ENCODE measurements at places on chromosomes 2 and 18.
A peak's percentile ranks its signal among the peaks of the same experiment; 100 is the strongest.

- DNase-seq: no peak
Measured at GRCh38 chr2:82007071-82007664, 1702.6 kb upstream of the LRRTM1 start.

GRCh38 chr2:43152741-43153647 is 73.4 kb downstream of the ZFP36L2 start:
- DNase-seq: no peak

DNA sequence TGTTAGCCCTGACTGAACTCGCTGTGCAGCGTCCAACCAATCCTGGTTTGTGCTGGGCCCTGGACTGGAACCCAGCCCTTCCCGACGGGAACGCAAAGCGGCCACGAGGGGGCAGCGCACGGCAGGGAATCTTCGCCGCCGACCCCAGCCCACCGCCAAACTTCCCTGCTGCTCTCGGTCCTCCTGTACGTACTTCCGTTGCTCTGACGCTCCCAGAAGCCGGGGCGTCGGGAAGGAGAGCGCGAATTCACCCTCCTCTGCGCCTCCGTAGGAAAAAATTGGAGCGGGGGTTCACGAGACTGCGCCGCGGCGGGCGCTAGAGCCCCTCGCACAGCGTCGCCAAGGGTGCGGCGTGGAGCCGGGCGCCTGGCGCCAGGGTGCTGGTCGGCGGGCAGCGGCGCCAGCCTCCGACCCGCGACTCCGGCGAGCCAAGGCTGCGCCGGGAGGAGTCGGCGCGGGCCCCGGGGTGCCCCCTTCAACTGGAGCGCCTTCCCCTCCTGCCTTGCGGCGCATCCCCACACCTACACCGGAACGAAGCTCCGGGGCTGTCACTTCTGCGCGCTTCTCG is 873 bp upstream of the SH3RF3 start:
- DNase-seq: peak; percentile 78

GRCh38 chr2:73971722-73972121 is 13.0 kb upstream of the TET3 start:
- no peak for DNase-seq

DNA sequence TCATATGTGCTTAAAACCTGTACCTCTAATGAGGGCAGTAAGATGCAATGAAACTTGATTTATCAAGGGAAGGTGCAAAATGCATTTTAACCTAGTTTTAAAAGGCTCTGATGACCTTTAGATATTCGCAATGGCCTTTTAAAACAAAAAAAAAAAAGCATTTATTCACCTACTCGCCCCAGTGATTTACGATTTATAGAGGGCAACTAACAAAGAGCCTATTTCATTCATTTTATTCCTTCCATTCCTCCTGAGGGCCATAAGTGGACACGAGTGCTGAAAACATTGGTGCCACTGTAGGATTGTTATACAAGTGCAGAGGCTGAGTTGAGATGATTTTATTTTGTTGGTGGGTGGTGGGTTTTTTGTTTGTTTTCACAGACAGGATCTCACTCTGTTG is 48.1 kb downstream of the RNF152 start:
- no peak for DNase-seq

- DNase-seq: no peak
Measured at GRCh38 chr18:57747809-57748680, 55.1 kb downstream of the ATP8B1 start.

DNA sequence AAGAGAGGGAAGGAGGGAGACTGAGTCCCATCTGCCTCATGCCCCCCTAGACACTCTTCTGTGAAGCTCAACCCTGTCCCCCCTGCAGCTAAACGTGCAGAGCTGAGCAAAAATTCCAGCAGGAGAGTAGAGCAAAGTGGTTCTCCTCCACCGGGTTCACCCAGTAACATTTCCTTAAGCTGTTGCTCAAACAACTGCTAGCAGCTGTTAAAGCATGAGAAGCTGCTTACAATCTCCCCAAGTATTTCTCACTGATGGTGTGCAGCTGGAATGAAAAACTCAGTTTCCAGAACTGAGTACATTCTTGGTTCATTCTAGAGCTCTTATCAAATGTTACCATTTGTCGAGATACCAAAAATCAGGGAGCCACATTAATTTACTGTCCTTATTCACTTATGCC is 92.3 kb downstream of the STK39 start:
- DNase-seq: no peak

GRCh38 chr18:29737620-29738019 is 1304.9 kb downstream of the DSC3 start:
- no peak for DNase-seq

- no peak for DNase-seq
Measured at GRCh38 chr2:220396287-220396686, 768.9 kb downstream of the SLC4A3 start.

GRCh38 chr2:74593826-74594772 is 39.6 kb downstream of the DOK1 start:
- no peak for DNase-seq

GRCh38 chr2:98907966-98908905 is 27.8 kb downstream of the CRACDL start:
- DNase-seq: no peak

GRCh38 chr2:229392196-229392595 is 121.1 kb upstream of the PID1 start:
- DNase-seq: no peak

GRCh38 chr2:109218792-109219126 is 89.8 kb downstream of the SH3RF3 start:
- DNase-seq: no peak

DNA sequence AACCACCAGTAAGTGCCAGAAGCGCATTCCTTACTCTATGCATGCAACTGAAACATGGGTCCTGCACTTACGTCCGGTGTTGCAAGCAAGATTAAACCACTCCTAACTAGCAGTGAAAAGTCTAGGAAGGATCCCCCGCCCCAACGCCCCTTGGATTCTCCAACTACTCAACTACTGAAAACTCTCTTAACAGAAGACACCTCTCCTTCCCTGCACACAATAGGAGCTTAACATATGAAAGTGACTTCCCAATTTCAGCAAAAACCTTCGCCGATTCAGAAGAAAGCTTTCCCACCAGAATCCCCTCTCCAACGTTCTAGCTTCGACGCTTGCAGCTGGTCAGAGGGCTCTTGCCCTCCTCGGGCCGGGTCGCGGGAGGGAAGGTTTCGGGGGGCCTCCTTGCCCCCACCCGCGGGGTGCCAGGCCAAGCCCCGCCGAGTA is 578 bp downstream of the IWS1 start:
- DNase-seq: peak; percentile 6

DNA sequence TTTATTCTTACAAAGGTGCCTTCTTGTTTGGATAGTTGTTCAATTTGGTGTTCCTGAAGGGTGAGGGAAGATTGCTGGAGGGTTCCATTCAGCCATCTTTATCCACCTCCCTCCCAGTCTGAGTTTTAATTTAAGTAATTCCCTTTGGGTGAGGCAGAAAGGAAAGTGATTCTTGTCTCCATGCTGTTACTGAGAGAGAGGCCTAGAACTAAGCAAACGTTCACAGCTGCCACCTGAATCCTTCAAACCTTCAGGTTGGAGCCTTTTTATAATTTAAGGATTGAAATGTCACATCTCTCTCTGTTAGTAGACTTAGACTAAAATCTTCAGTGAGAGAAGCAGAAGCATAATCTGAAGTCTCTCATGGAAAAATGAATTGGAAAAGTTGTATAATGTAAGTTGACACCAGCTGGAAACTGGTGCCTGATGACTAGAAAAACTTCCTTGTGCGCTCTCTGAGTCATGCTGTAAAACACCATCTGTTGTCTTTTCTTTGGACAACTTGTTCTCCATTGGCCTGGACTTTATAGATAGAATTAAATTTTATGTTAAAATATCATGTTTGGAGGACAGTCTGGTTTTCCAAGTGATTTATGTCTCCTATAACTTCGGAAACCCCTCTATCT is 14.6 kb downstream of the STRADB start:
- DNase-seq: no peak

DNA sequence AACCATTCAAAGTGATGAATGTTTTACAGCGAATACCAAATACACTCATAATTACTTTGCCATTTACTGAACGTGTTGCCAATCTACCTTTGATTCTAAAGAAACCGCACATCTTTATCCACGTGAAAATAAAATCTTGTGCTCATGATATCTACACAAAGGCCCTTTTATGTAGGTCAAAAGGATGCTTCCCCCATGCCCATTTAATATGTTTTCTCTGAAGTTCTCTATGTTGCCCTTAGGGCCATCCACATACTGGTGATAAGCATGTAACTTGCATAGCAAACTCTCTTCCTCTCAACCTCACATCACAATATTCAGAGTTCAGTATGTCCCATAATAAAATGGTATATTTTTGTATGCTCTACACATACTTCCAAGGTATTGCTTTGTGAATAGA is 380.0 kb upstream of the FIGN start:
- DNase-seq: no peak

DNA sequence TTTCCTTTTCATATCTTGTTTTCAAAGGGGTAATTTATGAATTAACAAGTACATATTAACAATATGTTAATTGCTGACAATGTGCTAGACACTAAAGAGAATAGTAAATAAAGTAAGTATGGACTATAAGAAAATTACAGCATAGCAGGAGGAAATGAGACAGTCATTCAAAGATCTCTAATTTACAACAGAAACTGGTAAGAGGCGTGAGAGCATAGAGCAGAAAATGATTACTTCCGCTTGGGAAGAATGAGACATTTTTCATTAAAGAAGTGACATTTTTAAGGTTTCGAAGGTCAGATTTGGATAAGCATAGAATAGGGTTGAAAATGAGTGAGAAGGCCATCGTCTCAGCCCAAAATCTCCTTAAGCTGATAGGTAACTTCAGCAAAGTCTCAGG is 184.4 kb upstream of the SESTD1 start:
- no peak for DNase-seq

DNA sequence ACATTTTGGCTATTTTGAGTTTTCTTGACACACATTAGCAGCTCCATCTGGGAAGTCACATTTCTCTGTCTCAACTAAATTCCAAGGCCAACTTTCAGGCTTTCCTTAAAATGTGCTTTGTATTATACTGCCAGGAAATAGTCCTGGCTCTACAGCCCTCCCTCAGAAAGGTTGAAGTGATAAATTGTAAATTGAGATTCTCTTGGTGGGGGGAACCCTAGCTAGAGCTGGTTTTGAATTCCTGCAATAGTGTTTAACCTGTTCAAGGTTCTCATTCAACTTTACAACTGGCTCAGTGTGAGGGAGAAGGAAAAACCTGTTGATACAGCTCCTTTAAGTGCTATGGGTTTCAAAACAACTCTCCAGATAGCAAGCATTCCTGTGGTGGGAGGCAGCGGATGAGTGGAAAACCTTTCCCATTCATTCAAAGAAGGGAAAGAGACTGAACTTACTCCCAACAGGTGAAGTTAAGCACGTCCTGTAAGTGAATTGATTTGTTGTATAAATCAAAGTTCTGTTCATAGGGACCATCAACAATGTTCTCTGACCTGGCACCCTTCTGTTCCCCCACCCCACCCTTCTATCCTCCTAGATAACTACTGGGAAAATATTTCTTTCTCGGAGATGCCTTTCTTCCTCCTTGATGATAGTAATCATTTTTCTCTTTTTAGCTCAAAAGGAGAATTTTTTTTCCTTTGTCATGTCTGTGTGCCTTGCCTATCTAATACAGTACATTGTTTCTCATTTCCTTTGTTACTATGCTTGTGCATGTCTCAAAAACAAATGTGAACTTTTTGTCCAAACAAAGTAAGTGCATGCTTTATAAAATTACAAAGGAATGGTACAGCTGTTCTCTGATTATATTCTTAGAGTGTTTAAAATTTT is 44.2 kb upstream of the SLC39A10 start:
- DNase-seq: no peak

- DNase-seq: no peak
Measured at GRCh38 chr2:71353248-71353647, 21.7 kb downstream of the ZNF638 start.

- no peak for DNase-seq
Measured at GRCh38 chr2:122166820-122167219, 411.4 kb downstream of the TSN start.

DNA sequence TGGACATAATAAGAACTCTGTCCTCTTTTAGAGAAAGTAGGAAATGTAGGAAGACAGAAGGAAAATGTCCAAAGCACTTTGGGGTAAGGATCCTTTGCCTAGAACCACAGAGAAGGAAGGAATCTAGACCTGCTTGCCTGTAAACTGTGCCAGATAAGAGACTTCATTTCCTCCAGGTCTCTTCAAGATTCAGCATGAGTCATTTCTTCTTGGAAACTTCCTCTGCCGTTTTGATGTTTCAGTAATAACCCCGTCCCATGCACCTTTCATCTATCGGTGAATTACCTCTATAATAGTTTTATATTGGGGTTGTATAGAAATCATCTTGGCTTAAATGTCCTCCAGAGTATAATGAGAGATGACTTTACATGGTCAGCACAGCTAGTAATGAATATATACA is 63.2 kb upstream of the LRATD1 start:
- DNase-seq: no peak

DNA sequence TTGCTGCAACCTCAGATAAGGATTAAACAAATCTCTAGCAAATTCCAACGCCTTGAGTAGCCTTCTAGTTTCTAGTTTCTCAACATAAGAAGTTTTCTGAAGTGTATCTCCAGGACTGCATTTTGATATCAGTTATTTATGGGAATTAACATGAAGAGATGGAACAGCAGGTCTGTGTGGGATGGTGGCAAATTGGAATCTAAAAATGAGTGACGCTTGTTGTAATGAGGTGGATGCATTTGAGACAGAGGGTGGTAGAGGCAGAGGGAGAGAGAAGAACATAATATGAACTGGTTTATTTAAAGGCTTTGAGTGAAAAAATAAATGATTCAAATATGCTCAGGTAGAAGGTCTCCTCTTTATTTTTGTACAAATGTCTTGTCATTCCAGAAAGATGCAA is 446.8 kb upstream of the GCFC2 start:
- no peak for DNase-seq

DNA sequence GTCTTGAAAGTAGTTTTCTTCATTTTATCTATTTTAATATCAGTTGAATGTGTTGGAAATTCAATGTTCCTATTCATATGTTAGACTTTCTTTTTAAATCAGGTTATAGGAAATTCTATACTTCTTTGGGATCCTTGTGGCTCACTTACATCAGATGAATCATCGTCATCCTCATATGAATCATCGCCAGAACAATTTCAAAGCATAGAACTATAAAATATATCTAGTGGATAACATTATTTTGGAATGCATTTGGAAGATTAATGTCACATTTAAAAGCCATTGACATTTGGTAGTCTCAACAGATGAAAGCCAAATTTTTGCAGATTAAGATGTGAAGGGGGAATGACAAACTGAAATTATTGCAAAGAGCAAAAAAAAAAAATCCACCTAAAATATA is 94.1 kb downstream of the FAM161A start:
- DNase-seq: no peak

- DNase-seq: no peak
Measured at GRCh38 chr2:191109888-191110287, 40.9 kb downstream of the STAT4 start.

DNA sequence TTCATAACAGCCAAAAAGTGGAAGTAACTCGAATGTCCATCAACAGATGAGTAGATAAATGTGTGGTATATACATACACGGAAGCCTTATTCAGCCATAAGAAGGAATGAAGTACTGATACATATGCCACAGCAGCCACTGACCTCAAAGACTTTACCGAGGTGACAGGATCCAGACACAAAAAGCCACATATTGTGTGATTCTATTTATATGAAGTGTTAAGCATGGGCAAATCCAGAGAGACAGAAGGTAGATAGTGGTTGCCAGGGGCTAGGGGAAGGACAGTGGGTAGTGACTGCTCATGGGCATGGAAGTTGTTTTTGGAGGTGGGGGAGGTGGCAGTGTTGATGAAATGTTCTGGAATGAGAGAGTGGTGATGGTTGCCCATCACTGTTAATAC is 33.9 kb downstream of the ZAP70 start:
- no peak for DNase-seq

GRCh38 chr2:192064459-192064858 is 130.3 kb downstream of the TMEFF2 start:
- DNase-seq: no peak

GRCh38 chr18:75658330-75658729 is 230.8 kb upstream of the SMIM21 start:
- no peak for DNase-seq

All from NCI-H1092 treated with DMSO at 0.1 percent for 48 hours (cell line).